ENCODE measurements at places on chromosomes 2 and 18. TPM values are rescaled to one million over a fixed set of nuclear protein-coding genes. Genes with fewer than 3 reads are reported as not detected.

TNFRSF11A gene
- 0.17 TPM for total RNA-seq

SLC11A1 gene
- total RNA-seq: 0.10 TPM

DSG2 gene
- 26.4 TPM for total RNA-seq

ERBB4 gene
- 0.04 TPM for total RNA-seq

RHBDD1 gene
- 3.3 TPM for total RNA-seq

HMSD gene
- 0.12 TPM for total RNA-seq

CSRNP3 gene
- total RNA-seq: 3.7 TPM

DNA sequence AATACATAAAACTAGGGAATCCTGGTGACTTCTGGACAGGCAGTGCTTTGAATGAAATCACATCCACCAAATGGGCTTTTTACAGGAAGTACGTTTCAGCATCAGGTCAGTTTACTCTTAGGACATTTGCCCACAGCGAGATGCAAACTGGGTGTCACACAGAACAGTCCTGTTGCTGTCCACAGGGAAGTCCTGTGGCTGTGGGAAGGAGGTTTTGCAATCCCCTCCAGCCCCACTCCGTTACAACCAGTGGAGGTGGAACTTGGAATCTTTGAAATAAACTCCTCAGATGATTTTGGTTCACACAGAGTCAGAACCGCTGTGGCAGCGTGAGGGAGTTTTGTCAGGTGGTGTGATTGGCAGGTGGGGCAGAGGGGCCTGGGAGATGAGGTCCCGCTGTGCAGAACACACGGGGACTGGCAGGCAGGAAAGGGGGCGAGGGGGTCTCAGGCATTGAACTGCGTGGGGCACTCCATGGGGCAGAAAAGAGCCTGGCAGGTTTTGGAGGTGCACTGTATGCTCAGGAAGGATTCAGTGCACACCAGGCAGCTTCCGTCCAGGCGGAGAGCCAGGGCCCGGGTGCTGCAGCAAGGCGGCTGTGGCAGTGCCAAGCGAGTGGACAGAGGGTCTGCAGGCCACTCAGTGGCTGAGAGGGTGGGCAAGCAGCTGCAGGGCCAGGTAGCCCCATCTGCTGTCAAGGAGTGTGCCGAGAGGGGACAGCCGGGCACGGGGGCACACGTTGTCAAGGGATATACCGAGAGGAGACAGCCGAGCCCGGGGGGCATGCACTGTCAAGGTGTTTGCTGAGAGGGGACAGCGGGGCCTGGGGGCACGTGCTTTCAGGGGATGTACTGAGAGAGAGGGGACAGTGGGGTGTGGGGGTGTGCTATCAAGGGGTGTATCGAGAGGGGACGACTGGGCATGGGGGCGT lies 148.7 kb downstream of the LDLRAD4 start:
- DNase-seq: no peak

- DNase-seq: no peak
Measured at GRCh38 chr18:58413667-58414628, 214.9 kb downstream of the ALPK2 start.

DNA sequence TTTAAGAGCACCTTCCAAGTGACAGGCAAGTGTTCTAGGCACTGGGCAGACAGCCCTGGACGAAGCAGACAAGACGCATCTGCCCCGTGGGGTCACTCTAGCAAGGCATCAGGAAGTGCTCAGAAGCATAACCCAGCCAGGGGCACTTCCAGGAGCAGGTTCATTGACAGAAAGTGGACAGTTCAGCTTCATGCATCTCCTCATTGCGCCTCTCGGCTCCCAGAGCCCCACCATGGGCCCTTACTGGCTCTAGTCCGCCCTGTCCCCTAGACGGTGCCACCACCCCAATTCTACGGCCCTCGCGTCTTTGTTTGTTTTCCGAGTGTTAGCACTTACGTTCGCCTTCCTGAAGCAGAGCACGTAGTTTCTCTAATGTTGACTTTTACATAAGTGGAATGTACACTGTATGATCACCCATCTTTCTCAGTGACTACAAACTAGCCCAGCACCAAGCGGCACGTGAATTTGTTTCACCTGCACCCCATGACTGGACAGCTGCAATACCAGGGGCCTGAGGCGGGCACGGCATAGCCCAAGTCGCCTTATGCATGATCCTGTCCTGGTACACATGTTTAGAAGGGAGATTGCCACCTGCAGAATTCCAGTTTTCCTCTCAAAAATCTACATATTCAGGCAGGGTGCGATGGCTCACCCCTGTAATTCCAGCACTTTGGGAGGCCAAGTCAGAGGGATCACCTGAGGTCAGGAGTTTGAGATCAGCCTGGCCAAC lies 33.2 kb downstream of the SNED1 start:
- DNase-seq: no peak

GRCh38 chr2:37379881-37380296 lies 35.5 kb downstream of the QPCT start:
- no peak for DNase-seq

- DNase-seq: no peak
Measured at GRCh38 chr2:97967931-97968627, 27.7 kb downstream of the TMEM131 start.

- no peak for DNase-seq
Measured at GRCh38 chr2:196944570-196944969, 18.1 kb upstream of the PGAP1 start.

GRCh38 chr2:75527676-75528075 lies 33.1 kb downstream of the EVA1A start:
- DNase-seq: no peak

DNA sequence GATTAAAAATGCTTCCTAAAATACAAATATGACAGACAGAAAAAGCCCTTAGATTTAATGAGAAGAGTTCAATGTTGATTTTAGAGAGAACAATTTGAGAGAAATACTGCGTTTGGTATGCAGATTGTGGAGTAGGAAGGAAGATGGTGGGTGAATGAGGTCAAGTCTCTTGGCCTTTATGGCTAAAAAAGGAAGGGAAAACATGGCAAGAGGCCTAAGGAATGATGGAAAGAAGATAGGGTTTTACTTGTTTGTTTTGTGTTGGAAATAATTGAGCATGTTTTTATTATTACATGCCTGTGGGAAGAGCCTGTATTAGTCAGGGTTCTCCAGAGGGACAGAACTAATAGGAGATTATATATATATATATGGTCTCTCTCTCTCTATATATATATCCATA lies 318.1 kb downstream of the TRIB2 start:
- no peak for DNase-seq

DNA sequence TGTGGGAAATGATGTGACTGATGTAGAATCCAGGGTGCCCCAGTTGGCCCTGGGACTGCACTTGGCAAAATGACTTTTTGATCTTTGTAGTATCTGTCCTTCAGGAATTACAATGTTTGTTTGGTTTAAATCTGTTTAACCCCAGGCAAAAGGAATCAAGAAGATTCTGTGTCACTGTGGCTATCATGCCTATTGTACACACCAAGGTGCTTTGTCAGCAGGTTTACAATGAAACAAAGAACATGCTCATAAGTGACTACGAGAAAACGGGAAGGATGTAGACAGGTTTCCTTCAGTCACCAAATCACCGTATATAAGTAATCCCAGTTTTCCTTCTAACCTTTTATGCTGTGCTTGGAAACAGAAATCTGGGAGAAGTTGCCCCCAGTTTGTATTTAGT lies 109.5 kb downstream of the RTN4 start:
- no peak for DNase-seq
